ENCODE measurements at places on chromosomes 4 and X. TPM values are rescaled to one million over a fixed set of nuclear protein-coding genes. Genes with fewer than 3 reads are reported as not detected.
A peak's percentile ranks its signal among the peaks of the same experiment; 100 is the strongest.

PDGFRA gene
- 84.0 TPM for total RNA-seq

SLC38A5 gene
- total RNA-seq = 18.2 TPM

- peak; percentile 69 for DNase-seq
Measured at GRCh38 chrX:20267931-20268701, 1.4 kb upstream of the RPS6KA3 start.

- peak; percentile 4 for DNase-seq
Measured at GRCh38 chrX:145729635-145730034, 88.0 kb upstream of the SLITRK2 start.

DNA sequence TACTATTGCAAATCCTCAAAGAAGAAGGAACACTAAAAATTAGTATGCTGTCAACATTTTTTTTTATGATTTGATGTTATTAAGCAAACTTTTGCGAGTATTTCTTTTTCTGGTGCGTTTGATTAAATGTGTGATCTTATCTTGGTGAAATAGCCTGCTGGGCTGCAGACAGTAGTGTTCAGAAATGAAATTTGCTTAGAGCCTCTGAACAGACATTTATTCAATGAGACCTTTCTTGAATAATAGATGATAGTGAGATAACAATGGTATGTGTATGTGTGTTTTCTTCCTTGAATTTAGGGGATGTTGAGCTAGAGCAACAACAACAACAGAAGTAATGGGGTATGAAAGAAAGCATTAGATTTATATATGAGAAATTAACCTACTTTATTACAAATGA, 12.7 kb downstream of the ADGRL3 start:
- DNase-seq = no peak

Measured in stomach (tissue), 19 donors.